ENCODE measurements at places on chromosomes 12 and 14. TPM values are rescaled to one million over a fixed set of nuclear protein-coding genes. Genes with fewer than 3 reads are reported as not detected.

The RASSF8 gene
- total RNA-seq = 1.2 TPM

The CACNA1C gene
- total RNA-seq = 20.0 TPM

DNA sequence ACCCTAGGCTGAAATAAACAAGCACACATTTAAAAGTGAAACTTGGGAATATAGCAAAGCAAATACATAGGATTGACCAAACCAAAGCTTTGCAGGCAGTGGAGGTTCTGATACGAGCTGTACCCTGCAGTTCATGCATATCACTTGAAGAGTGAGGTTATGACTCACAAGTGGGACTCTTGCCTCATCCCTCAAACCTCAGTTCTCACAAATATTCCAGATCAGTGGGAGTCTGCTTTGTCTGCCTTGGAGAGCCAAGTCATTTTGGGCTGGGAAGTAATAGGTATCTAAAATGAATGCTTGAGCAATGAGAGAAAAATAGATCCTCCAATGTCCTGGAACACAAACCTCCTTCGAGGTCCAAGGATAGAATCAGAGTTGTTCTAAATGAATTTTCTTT is 116.4 kb downstream of the LRIG3 start:
- H3K27me3 ChIP-seq = no peaks in the 10 kb centered on the region
- H3K27ac ChIP-seq = no peak overlapping the region
- H3K4me1 ChIP-seq = no peaks in the 10 kb centered on the region
- H3K36me3 ChIP-seq = no peaks in the 10 kb centered on the region
- no peak overlapping the region for H3K4me3 ChIP-seq

DNA sequence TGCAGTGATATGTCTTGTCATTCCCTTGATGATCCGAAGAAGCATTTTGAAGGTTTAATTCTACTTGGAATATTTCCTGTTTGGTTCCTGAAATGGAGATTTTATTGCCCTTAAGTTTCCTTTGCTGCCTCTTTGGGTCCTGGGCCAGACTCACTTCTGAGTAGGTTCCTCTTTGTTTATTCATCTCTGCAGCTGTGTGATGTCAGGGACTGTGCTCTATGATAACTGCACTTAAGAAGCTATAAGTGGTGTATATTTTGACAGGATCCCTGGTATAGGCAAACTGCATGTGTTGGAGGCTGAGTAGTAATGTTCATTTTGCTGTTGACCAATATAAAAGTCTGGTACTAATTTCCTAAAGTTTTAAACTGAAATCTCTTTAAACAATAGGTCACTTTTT is at the start of gene KLRC4:
TSS of gene KLRC4 (minus strand) at position 366 of the 400 bp plus-strand sequence. CDS start at position 184, 182 bp downstream.
- no peak for DNase-seq
- H3K27ac ChIP-seq = no peak within 1 kb of the TSS

GRCh38 chr12:26058308-26058707 is 66.5 kb downstream of the BHLHE41 start:
- no peaks in the 10 kb centered on the region for H3K27me3 ChIP-seq
- no peak overlapping the region for H3K4me3 ChIP-seq
- no peaks in the 10 kb centered on the region for H3K4me1 ChIP-seq
- H3K27ac ChIP-seq = no peak overlapping the region
- DNase-seq = no peak

- DNase-seq = no peak
- no peaks in the 10 kb centered on the region for H3K27me3 ChIP-seq
- no peak overlapping the region for H3K4me3 ChIP-seq
- no peaks in the 10 kb centered on the region for H3K4me1 ChIP-seq
- no peaks in the 10 kb centered on the region for H3K36me3 ChIP-seq
- no peak overlapping the region for H3K27ac ChIP-seq
These were observed 130.8 kb upstream of the TRHDE start for GRCh38 chr12:72141381-72141780.

- no peaks in the 10 kb centered on the region for H3K27me3 ChIP-seq
- H3K27ac ChIP-seq = no peak overlapping the region
- H3K4me3 ChIP-seq = no peak overlapping the region
- H3K4me1 ChIP-seq = no peaks in the 10 kb centered on the region
- H3K36me3 ChIP-seq = no peaks in the 10 kb centered on the region
These were observed 15.0 kb downstream of the PACS2 start for GRCh38 chr14:105329411-105330150.

DNA sequence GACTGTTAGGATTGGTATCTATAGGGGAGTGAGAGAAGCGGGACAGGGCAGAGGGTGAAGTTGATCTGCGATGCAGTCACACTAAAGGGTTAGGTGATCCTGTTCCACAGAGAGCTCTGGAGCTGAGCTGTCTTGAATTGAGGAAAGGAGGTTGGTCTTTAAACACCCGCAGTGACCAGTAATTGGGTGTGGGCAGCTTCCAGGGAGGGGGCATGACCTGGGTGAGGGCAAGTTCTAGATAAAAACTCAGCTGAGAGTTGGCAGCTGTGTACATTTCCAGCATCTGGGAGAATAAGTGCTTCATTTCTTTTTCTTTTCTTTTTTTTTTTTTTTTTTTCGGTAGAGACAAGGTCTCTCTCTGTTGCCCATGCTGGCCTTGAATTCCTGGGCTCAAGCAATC is 35.1 kb downstream of the RDH12 start:
- no peak for DNase-seq
- no peaks in the 10 kb centered on the region for H3K27me3 ChIP-seq
- no peaks in the 10 kb centered on the region for H3K4me1 ChIP-seq
- no peaks in the 10 kb centered on the region for H3K36me3 ChIP-seq
- H3K4me3 ChIP-seq = no peak overlapping the region

GRCh38 chr12:111428728-111429175 is 23.0 kb downstream of the SH2B3 start:
- H3K27me3 ChIP-seq = no peaks in the 10 kb centered on the region
- peak overlapping the region; percentile 77 for H3K27ac ChIP-seq
- peaks cover 43% of the 10 kb centered on the region for H3K4me1 ChIP-seq

Data from Peyer's patch (tissue), 4 donors.